DMS79 treated with DMSO at 0.1 percent for 48 hours (cell line): ENCODE measurements at places on chromosomes 3 and 15.

DNA sequence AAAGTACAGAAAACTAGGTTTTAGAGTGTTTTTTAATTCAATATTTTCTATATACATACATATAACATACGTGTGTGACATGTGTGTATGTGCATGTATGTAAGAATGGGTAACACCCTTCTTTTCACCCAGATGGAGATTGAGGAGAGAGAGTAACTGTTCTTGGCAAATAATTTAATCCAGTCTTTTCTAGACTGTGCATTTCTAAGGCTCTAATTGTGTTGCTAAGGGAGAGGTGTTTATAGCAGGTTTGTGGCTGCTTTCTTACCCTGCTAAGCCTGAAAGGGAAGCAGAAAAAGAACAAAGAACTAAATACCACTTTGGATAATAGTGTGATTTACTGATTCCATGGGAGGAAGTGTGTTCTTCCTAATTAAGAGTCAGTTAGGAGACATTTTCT, 46.0 kb upstream of the ALDH1L1 start:
- no peak for DNase-seq

DNA sequence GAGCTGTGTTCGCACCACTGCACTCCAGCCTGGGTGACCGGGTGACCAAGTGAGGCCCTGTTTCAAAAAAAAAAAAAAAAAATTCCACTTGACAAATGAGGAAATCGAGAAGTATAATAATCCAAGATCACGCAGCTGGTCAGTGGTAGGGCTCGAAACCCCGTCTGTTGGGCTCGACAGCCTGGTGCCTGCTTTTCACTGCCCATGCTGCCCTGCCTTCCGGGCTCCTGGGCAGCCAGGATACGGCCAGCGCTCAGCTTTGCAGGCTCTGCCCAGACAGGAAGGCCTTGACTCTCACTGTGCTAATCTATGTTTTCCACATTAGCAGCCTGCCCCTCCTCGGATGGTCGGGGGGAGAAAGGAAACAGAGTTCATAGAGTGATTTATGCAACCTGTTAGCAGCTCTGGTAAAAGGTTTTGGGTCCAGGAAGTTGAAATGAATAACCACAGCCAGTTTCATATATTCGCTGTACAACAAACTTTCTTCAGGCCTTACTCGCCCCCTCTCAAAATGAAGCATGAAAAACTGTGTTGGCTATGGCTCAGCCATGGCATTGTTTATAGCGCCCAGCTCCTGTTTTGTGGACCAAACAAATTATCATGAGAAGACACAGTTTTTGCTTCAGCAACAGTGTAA, 108.8 kb downstream of the XXYLT1 start:
- DNase-seq: no peak

GRCh38 chr3:149466192-149466591, 8.3 kb upstream of the TM4SF4 start:
- DNase-seq: no peak

GRCh38 chr3:172142051-172142863, 102.9 kb downstream of the FNDC3B start:
- DNase-seq: no peak

- no peak for DNase-seq
These were observed 44.1 kb downstream of the MASP1 start for GRCh38 chr3:187247398-187247797.

DNA sequence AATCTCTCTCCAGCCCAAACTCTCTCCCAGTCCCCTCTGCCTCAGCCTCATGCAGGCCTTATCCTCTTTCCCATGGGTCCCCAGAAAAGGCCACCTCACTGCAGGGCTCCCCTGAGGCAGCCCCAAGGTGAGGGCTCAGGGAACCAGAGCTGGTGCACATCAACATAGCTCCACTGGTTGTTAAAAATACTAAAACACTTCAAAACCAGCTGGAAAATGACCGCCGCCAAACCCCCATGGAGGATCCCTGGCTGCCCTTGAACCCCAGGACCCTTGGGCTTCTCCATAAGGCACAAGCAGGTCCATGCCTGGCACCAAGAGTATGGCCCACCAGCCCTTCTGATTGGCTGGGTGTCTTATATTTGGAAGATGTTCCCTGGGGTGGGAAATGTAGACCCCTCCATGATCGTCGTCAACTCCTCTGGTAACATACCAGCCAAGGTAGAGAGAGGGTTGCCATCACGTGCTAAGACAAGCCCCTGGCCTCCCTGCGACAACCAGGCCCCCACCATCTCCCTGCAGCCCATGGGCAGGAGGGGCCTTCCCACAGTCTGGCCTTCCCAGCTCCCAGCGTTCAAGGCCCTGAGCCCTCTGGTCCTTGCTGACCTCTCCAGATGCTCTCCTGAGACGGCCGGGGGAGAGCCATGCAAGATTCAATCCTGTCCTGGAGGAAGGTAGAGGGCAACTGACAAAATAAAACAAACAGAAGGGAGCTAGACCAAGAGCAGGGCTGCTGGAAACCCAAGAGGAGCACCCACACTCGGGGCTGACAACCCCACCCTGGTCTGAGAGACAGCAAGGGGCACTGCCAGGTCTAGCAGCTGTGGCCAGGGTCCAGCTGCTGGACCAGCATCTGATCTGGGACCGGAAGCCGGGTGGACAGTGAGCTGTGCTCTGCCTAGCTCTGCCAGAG, 132.1 kb upstream of the PRR20G start:
- no peak for DNase-seq

GRCh38 chr3:101532783-101533602, 20.0 kb upstream of the SENP7 start:
- no peak for DNase-seq

DNA sequence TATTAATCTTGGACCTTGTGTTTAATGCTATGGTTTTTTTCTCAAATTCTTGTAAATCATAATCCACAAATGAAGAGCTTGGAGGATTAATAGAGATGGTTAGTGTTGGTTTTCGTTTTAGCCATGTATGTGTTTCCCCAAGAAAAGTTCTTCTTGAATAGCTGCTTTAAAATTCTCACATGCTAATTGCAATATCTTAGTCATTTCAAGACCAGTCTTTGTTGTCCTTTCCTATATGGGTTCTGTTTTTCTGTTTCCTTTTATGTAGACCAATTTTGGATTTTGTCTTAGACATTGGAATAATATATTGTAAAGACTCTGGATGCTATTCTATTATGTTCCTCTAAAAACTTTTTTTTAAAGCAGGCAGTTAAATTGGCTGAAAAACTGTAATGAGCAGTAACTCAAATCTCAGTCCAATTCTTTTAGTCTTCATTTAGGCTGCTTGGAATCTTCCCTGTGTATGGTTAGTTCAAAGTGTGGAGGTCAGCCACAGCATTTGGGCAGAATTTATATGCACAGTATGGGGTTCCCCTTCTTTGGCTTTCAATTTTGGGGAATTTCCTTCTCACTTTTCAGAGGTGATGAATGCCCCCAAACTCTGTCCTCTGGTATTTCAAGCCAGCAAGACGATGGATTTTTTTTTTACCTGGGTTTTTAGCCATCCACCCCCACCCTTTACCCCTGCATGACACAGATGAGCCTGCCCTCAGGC, 39.1 kb upstream of the DNAJC13 start:
- DNase-seq: no peak

DNA sequence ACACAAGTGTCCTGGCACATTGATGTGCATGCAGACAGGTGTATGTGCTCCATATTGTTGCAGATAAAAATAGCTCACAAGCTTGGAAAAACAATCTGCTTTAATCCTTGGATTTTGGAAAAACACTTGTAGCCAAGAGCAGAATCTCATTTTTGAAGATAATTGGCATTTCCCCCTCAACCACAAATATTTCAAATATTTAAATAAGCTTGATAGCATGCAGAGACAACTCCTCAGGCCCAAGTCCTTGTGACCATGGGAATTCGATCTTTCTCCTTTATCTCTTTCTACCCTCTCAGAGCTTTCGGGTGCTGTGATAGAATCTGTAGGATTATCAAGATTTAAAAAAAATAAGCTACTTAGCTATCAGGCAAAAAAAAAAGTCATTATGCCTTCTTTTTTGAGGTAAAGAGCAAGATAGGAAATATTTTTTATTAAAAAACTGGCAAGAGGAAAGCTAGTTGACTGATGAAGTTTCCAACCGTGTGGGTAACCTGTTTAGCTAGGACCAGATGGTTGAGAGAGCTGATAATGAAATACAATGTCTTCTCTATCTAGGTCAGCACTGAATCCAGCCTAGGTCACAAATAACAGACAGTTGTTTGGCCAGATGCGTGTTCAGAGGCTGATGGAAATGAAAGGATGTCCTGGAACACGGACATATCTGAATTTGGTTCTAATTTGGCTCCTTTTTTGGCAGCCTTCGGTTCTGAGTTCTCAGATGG, 54.9 kb upstream of the SNRK start:
- DNase-seq: no peak

- DNase-seq: no peak
These were observed 1031.7 kb upstream of the CFAP20DC start for GRCh38 chr3:60081381-60082095.

DNA sequence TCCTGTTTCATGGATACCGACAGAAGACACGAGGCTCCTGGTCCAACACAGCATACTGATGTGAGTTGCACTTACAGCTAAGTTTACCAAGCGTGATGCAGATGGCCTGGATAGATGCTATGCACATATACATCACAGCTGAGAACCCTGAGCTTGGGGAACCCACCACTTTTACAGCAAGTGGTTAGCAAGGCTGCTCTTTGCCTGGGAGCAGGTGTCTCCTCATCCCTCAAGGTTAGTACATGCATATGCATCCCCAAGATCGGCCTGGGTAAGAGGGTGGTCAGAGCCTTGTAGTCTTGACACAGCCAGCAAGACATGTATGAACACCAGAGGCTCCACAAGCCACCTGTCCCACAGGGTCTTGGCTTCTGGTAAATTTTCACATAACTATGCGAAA, 28.3 kb downstream of the LRRC2 start:
- no peak for DNase-seq

DNA sequence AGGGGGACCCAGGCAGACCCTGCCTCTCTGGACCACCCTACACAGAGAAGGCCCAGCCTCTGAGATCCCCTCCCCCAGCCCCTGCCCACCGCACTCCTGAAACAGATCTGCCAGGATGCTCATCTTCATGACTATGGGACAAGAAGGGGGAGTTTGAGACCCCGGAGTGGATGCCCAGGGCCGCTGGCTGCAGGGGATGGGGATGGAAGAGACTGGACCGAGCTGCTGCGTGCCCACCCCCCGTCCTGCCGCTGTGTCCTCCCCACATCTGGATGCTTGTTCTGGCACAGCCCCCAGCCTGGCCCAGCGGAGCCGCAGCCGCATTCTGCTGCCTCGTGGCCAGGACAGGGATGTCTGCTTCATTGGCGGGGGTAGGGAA, 30.3 kb upstream of the SEMA3F start:
- DNase-seq: no peak

GRCh38 chr3:25782938-25783660, at the start of gene NGLY1:
TSS of gene NGLY1 (minus strand) at chr3:25783443. CDS start at chr3:25783390, 53 bp downstream.
- peak; percentile 28 for DNase-seq

- DNase-seq: no peak
These were observed 51.5 kb upstream of the CFAP20DC start for GRCh38 chr3:59101231-59101736.

DNA sequence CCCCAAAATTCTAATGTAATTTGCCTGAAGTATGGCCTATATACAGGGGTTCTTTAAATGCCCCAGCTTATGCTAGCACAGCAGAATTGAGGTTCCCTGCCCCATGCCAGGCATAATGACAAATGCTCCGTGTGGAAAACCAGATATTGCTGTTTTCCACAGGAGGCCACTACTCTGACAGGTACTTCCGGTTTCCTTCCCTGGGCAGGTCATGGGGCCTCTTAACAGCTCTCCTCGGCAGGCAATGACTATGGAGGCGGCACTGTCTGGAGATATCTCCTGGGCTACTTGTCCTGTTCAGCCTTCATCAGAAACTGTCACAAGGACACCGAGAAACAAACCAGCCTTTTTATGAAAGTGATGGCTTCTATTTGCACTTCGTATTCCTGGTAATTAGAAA, 54.8 kb downstream of the SLC7A14 start:
- no peak for DNase-seq

- no peak for DNase-seq
These were observed 1261.1 kb downstream of the ROBO1 start for GRCh38 chr3:78506581-78507195.

DNA sequence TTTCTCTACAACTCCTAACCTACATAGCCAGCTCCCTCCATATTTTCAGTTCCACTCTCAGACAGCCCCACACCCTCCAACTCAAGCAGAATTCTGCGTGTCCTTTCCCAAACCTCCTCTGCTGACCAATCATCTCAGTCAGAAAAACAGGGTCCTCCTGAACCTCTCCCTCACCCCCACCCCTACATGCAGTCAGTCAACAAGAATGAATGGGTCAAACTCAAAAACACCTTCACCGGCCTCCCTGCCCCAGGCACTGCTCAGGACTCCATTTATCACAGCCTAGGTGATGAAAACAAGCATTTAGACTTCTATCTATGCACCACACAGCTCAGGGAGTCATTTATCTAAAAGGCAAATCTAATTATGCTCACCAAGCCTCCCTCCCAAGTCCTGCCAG, 32.4 kb downstream of the MYL3 start:
- DNase-seq: no peak

- DNase-seq: no peak
These were observed 201.3 kb downstream of the RBMS3 start for GRCh38 chr3:29481969-29482767.

GRCh38 chr3:48190911-48191310, 2.7 kb upstream of the CDC25A start:
- no peak for DNase-seq

DNA sequence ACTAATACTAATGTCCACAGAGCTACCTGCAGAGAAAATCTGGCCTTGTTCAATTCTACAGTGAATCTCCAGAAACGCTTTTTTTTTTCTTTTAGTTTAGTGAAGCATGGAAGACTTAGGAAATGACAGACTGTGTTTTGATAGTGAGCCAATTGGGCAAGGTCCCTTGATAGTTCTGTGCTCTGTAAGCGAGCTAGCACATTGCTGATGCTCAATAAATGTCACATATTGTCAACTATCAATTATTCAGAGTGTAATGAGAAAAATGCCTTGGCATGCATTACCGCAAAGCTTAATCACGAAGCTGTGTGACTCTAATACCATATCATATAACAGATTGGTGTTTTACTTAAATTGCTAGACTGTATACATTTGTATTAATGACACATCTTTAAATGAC, 5.2 kb upstream of the C3orf85 start:
- no peak for DNase-seq

- DNase-seq: no peak
These were observed 38.6 kb upstream of the RAB6B start for GRCh38 chr3:133934073-133934970.

DNA sequence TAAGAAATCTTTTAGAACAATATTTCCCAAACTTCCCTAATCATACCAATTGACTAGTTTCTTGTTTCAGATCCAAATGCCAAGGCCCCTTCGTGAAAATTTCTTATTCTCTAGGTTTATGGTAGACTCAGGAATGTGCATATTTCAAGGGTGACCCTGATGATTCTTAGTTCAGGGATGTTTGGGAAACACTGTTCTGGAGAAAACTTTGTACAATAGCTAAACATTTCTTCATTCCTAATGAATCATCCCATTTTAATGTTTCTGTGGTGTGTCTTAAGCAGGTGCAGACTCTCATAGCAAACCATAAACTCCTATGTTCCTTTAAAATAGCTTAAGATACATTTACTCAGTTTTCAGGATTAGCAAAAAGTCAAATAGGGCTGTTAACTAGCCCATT, 314.5 kb downstream of the TIGIT start:
- no peak for DNase-seq

GRCh38 chr3:38658841-38659240, 9.4 kb upstream of the SCN5A start:
- no peak for DNase-seq
